H7 (cell line): ENCODE measurements at places on chromosomes 16 and 17. TPM values are rescaled to one million over a fixed set of nuclear protein-coding genes. Genes with fewer than 3 reads are reported as not detected.

DNA sequence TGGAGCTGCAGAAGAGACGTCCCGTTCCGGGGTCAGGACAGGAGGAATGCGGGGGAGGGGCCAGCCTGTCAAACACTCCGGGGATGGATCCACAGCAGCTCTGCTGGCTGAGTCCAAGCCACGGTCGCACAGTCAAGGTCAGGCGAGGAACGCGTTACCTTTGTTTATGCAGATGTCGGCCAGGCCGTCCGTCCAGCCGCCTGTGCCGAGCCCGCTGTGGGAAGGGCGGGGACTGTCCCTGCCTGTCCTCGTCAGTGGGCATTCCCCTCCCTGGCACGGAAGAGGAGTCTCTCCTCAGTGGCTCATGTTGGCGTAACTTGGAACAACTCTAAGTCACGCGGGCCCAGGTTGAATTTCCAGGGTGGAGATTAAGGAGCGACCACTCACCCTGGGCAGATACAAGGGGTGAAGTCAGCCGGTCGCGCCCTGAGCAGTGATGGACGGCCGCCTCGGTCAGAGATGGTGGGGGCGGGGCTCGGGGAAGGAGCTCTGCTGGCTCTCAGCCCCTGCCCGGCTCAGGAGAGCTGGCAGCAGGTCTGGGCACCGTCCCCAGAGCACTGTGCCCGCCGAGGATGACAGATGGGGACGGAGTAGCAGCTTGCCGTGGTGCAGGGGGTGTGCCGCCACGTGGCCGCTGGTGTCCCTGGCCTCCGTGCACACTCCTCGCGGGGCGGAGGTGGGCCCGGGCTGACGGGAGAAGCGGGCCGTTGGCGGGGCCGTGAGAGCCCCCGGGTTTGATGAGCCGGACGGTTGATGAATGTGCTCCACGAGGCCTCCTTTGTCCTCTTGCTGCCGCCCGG is 7.3 kb downstream of the CACNA1H start:
- DNase-seq: peak; percentile 70

Gene TNFSF13
- total RNA-seq: 0.94 and 1.7 TPM in 2 replicates

Gene NSRP1
- total RNA-seq: 3.0 and 6.7 TPM in 2 replicates

- DNase-seq: peak; percentile 100
Measured at GRCh38 chr16:29790183-29790948, at the start of gene KIF22. Gene KIF22 (plus strand): TSS chr16:29790751. CDS start chr16:29790760, 9 bp downstream.

Gene TRAPPC1
- total RNA-seq: 8.1 and 12.0 TPM in 2 replicates

DNA sequence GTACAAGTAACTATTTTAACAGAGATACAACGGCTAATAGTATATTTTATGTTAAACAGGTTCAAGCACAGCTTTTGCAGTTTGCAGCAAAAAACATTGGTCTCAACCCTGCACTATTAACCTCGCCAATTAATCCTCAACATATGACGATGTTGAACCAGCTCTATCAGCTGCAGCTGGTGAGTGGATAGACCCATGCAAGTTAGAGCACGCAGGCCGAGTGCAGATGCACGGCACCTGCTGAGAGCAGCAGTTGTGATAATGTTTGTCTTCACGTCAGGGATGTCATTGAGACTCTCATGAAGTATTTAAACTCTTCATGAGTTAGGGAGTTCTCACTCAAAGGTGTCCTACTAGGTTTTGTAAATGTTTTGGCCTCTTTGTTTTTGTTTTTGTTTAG is 45.6 kb downstream of the TMC6 start:
- DNase-seq: no peak

DNA sequence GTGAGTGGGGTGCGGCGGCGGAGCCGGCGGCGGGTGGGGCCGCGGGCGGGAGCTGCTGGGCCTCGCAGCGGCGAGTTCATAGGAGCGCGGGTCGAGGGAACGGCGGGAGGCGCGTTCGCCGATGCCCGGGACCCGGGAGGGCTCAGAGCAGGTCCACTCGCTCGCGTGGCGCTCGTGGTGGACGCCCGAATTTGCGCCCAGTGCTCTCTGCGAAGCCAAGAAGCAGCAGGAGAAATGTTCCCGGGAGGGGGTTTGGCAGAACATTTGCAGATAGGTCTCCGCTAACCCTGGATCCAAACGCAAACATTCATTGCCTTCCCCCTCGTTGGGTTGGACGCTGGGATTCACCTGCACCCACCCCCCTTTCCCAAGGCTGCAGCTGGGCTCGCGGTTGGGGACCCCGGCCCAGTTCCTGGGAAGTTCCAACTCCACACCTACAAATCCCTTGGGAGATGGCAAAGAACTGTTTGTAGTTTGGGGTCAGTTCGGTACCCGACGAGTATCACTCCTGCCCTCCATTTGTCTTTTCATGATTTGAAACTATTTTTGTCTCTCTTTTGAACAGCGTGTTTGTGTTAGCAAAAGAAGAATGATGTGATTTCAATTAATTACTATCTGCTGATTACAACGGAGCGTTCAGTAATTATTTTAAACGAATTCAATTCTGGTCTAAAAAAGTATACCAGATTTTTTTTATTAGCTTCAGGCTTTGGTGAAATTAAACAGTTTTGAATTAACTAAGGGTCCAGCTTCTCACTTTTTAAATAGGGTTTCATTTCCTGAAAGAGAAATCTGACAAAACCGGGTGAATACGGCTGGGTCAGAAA is 2.3 kb downstream of the NTN1 start:
- DNase-seq: peak; percentile 76

GRCh38 chr17:71460943-71461342 is 659.9 kb upstream of the SOX9 start:
- DNase-seq: no peak

GRCh38 chr16:12951392-12951791 is 50.0 kb downstream of the SHISA9 start:
- peak; percentile 5 for DNase-seq

Gene MEFV
- 0.14 TPM in 1 of 2 replicates, not detected in the other for total RNA-seq

- DNase-seq: no peak
Measured at GRCh38 chr17:49409066-49409465, 5.6 kb downstream of the PHB1 start.
